ENCODE measurements at places on chromosomes 3 and 15. TPM values are rescaled to one million over a fixed set of nuclear protein-coding genes. Genes with fewer than 3 reads are reported as not detected.
A peak's percentile ranks its signal among the peaks of the same experiment; 100 is the strongest.

- peak; percentile 67 for DNase-seq
These were observed 19.4 kb upstream of the KIF23 start for GRCh38 chr15:69394556-69395282.

The GJD2 gene
- 0.78 TPM for total RNA-seq

GRCh38 chr3:52402101-52402521 lies 42.8 kb downstream of the SEMA3G start:
- DNase-seq: no peak

The IQCB1 gene
- total RNA-seq: 31.2 TPM

The HYAL1 gene
- total RNA-seq: 1.7 TPM

- DNase-seq: no peak
These were observed 393.3 kb upstream of the WNT5A start for GRCh38 chr3:55880357-55880756.
